ENCODE measurements at places on chromosomes 5 and 9.

DNA sequence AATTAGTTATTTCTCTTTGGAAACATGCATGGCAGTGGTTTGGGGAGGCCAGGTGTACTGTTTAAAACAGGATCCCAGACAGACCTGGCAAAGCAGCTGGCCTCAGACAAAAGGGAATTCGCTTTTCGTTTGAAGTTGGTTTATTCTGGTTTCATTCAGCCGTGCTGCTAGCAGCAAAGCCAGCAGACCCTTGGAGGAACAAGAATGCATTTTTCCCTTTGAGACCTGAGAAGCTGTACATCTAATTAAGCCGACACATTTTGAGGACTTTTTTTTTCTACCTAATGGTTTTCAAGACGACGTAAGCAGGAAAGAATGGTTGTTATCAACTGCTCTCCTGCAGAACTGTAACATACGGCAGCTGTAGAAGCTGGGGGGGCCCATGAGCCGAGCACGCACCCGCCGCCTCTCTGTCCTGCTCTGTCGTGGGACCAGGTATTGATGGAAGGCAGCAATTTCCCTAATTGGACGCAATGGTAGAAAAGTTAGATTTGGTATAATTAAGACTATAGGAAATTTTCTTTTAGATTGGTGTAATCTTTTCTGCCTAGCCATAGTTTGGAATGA lies 13.6 kb downstream of the PLEKHG4B start:
- no peak overlapping the region for H3K4me3 ChIP-seq
- H3K27ac ChIP-seq = no peak overlapping the region
- no peaks in the 10 kb centered on the region for H3K36me3 ChIP-seq
- H3K4me1 ChIP-seq = no peaks in the 10 kb centered on the region
- no peak for DNase-seq
- H3K27me3 ChIP-seq = no peaks in the 10 kb centered on the region

- H3K27ac ChIP-seq = no peak overlapping the region
- H3K4me3 ChIP-seq = no peak overlapping the region
- H3K27me3 ChIP-seq = no peaks in the 10 kb centered on the region
- DNase-seq = no peak
Measured at GRCh38 chr9:82532504-82533180, 530.3 kb downstream of the RASEF start.

- no peak for DNase-seq
- H3K27me3 ChIP-seq = no peaks in the 10 kb centered on the region
- H3K4me3 ChIP-seq = no peak overlapping the region
- no peak overlapping the region for H3K27ac ChIP-seq
- H3K4me1 ChIP-seq = peaks cover 4% of the 10 kb centered on the region
Measured at GRCh38 chr5:122907276-122907675, 61.9 kb downstream of the SNX24 start.

DNA sequence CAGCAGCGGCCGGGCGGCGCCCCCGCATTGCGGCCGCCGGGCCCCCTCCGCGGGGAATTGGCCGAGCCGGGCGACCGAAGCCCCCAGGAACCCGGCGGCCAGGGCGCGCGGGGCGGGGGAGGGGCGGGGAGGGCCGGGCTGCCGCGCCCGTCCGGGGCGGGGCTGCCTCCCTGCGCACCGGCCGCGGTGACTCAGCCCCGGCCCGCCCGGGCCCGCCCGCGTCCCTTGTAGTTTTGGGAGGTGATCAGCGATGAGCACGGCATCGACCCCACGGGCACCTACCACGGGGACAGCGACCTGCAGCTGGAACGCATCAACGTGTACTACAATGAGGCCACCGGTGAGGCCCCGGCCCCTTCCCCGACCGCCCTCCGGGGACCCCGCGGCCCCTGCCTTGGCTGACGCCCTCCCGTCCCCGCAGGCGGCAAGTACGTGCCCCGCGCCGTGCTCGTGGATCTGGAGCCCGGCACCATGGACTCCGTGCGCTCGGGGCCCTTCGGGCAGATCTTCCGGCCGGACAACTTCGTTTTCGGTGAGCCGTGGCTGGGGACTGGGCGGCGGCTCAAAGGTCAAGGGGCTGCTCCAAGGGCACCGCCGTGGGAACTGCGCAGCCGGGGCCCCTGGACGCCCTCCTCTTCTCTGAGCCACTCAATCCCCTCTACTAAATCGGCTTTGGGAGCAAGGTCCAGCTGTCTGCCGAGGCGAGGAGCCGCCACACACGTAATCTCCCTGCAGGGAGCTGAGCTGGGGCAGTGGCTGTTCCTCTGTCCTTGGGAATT lies 592 bp downstream of the TUBB4B start:
- H3K27ac ChIP-seq = peak overlapping the region; percentile 36
- H3K4me3 ChIP-seq = peak overlapping the region; percentile 78
- H3K36me3 ChIP-seq = peaks cover 23% of the 10 kb centered on the region
- no peaks in the 10 kb centered on the region for H3K27me3 ChIP-seq
- H3K4me1 ChIP-seq = peaks cover 31% of the 10 kb centered on the region

Measured in SJCRH30 (cell line).